Stimulated activated CD4-positive, alpha-beta T cell treated with anti-CD3 and anti-CD28 coated beads, Interleukin-4, amount 100 ng/mL, for 4 hours (primary cell): ENCODE measurements at places on chromosomes 3 and 15.
A peak's percentile ranks its signal among the peaks of the same experiment; 100 is the strongest.

- DNase-seq = no peak
Measured at GRCh38 chr3:59212128-59212779, 162.4 kb upstream of the CFAP20DC start.

DNA sequence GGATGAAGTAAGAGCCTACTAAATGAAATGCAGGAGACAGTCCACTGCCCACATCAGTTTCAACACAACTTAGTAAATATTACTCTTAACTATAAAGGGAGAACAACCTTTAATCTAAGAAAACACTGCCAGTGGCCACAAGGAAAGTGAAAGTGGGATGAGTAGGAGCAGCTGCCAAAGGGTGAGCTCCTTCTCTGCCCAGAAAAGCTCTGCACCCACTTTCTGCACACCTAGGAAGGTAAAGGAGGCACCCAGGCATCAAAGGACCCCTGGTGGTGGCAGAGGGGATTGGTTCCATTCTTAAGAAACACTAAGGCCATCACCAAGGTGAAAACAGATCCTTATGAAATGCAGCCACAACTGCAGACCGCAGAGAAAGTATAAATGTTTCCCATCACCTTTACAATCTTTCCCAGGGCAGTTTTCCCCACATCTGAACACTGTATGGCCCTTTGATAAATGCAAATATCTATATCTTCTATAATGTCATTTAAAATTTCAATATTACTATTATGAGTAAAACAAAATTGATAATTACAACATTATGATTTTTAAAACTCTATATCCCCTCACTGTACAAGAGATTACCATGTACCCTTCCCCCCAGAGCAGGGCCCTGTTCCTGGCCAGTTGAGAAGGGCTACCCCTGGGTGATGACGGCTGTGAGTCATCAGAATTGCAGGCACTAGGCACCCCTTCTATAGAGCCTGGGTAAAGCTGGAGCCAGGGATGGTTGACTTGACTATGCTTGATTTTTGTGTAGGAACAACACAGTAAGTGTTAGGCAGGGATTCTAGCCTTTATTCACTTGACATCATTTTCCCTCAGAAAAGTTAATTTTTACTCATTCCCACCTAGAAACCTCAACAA is 92.0 kb downstream of the SNRK start:
- peak; percentile 64 for DNase-seq

GRCh38 chr3:72606005-72606800 is 242.0 kb downstream of the SHQ1 start:
- DNase-seq = no peak

- no peak for DNase-seq
Measured at GRCh38 chr3:150745832-150746231, 17.1 kb downstream of the SIAH2 start.

DNA sequence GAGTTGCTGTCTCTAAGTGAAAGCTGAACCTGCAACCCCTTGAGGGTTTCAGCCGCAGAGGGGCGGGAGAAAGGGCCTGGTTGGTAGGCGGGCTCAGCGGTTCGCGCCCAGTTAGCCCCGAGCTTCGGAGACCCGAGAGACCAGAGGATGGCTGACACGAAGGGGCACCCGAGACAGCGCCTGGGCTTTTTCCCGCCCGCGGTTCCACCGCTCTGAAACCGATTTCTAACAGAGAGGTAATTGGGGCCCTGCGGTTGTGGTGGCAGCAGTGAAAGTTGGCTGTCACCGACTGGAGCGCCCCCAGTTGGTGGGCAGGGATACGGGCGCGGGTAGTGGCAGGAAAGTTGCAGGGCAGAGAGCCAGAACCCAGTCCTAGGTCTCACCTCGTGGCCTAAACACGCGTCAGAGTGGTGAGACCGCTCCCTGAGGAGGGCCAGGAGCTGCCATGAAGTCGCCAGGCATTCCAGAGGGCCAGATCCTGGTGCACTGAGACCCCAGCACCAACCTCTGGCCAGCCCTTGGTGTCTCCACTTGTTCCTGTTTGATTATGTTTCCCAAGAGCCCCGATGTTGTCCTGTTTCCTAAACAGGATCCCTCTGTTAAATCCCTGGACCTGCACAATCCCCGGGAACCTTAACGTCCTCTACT is 625 bp upstream of the ELL3 start:
- DNase-seq = peak; percentile 80

GRCh38 chr3:8886546-8886945 is 76.7 kb downstream of the RAD18 start:
- DNase-seq = no peak

- no peak for DNase-seq
Measured at GRCh38 chr3:169509780-169510692, 153.5 kb downstream of the MECOM start.

- DNase-seq = no peak
Measured at GRCh38 chr3:164155400-164155799, 922.9 kb downstream of the SI start.

GRCh38 chr3:184578822-184579221 is 17.2 kb downstream of the EPHB3 start:
- DNase-seq = no peak

- DNase-seq = no peak
Measured at GRCh38 chr15:65851981-65852380, 17.3 kb upstream of the RAB11A start.

DNA sequence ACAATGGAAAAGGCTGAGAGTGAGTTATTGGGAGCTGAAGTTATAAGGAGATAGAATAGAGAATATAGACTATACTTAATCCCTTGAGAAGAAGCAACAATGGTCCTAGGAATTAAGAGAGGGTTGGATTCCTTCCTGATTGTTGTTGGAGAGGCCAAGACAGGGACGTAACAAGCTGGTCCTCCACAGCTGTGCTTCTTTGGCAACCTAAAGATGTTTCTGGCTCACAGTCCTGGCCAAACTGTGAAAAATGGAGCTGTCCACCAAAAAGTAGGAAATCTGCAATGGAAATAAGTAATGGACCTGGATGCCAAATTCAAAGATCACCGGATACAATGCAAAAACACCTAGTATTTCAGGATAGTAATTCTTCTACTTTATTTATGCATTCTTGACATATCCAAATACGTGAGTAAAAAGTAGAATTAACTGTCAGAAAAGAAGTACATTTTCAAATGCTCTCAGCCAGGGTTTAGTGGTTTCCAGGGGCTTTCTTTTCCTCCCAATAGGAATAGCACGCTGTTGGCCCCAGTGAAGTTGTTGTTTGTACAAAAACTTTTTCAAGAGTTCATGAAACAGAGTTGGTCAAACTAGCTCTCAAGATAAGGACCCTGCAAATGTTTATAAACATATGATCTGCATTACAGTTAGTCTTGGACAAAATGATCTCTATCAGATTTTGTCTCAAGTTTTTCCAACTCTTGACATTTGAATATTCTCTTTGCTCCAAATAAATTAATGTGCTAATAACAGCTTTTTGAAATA is 28.3 kb downstream of the CERS3 start:
- DNase-seq = no peak

DNA sequence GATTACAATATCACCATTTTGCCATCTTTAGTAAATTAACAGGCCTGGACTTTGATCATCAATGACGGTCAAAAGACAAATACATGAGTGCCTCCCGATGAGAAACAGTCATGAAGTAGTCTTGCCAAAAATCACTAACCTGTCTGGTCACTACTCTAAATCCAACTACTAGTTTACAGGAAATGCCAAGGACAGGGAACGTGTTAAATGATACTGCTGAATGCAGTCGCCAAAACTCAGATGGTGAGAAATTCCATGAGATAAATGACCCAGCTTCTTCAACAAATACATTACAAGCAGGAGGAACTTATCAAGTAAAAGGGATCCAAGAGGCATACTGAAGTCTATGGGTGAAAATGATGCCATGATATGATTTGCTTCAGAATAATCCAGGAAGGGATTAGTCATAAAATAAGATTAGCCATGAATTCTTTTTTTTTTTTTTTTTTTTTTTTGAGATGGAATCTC is 35.8 kb upstream of the ATP13A3 start:
- no peak for DNase-seq

- DNase-seq = peak; percentile 35
Measured at GRCh38 chr3:143970773-143971358, 757 bp upstream of the DIPK2A start.

DNA sequence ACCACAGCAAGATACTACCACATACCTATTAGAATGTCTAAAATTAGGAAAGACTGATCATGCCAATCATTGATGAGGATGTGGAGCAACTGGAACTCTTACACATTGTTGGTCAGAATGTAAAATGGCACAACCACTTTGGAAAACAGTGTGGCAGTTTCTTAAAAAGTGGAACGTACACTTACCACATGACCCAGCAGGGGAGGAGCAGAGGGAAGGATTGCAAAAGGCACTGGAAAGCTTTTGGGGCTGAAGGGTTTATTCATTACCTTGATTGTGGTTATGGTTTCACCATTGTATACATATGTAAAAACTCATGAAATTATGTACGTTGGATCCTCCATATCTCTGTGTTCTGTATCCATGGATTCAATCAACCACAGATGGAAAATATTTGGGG is 3.3 kb upstream of the EHD4 start:
- no peak for DNase-seq

DNA sequence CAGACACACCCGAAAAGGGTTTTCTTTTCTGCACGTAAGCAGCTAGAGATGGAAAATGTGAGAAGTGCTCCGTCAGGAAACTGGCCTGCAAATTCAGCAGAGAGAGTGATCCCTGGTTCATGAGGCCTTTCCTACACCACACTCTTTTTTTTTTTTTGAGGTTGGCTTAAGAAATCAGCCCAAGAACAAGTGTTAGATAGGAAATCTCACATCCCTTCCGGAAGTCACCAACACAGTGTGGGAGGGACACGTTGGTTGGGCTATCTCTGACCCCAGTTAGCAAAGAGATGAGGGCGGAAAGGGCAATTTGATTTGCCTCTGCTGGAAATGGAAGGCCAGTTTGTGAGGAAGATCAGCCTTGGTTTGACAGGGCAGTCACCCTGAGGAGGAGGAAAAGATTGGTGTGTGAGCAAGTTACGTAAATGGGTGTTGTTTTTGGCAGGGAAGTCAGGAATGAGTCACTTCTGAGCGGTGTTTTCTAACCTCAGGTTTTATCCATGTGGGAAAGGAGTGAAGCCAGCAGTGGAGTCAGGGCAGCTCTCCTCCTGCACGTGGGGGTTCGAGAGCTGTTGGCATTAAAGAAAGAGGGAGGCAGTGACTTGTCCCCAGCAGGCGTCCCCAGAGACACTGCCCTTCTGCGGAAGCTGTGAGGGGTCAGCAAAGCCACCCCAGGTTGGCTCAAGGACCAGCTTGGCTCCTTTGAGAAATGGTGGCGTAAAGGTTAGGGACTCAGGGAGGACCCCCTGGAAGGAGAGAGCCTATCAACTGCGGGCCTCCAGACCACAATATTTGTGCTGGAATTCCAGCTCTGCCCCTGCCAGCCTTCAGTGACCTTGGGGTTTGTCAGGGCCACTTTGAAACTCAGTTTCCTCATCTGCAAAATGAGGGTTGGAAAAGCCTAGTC is 237.6 kb upstream of the BHLHE40 start:
- no peak for DNase-seq

GRCh38 chr3:171643681-171644080 is 166.6 kb downstream of the PLD1 start:
- DNase-seq = no peak

- DNase-seq = no peak
Measured at GRCh38 chr3:44476963-44477311, 533 bp downstream of the ZNF445 start.

GRCh38 chr15:69790632-69791031 is 307.1 kb downstream of the TLE3 start:
- no peak for DNase-seq

GRCh38 chr15:101232677-101233076 is 19.2 kb downstream of the CHSY1 start:
- DNase-seq = no peak

DNA sequence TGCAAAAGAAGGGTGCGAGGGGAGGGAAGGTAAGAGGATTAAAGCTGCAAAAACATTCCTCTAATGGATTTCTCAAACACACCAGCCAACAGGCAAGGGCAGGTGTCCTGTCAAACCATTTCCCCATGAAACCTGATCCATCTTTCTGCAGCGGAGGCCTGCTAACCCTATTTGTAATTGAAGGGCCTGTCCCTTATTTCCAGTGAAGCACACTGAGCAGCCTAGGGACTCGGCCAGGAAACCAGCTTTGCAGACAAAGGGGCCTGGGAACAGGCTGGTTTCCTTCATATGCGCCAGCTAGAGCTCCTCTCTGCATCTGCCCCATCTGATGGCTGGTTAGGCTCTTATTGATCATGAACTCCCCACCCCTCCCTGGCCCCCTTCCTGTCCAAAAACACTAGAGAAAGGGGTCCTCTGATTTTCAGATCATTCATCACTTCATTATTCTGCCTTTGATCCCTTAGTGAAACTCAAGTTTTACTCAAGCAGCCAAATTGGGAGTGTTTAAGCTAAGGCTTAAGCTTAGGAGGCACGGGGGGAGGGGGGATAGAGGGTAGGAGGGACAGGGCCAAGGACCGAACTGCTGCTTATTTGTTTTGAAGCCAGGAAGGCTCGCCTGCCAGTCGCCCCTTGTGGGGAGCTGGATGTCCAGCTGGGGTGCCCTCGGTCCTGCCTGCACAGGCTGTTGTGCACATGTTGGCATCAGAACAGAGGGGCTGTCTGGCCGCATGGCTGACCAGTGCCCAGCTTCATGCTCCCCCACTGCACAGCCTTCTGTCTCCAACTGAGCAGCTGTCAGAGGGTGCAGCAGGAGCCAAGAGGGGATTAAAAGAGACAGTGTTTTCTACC is 53.1 kb downstream of the BOC start:
- no peak for DNase-seq

DNA sequence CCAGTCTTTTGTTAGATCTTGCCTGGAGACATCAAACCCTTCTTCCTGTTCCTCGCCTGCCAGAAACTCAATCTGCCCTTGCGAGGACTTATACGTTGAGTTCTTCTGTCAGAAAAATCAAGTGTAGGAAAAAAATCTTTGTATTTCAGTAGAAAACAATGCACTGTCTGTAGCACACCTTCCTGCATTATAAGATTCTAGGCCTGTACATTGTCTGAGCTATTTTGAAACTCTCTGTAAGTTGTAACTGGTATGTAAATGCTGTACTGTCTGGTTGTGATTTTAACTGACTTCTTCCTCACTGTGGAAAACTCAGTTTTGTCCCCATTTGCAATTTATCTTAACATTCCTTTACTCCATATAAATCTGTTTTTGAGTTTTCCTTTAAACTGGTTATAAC is 17.7 kb upstream of the XIRP1 start:
- no peak for DNase-seq

DNA sequence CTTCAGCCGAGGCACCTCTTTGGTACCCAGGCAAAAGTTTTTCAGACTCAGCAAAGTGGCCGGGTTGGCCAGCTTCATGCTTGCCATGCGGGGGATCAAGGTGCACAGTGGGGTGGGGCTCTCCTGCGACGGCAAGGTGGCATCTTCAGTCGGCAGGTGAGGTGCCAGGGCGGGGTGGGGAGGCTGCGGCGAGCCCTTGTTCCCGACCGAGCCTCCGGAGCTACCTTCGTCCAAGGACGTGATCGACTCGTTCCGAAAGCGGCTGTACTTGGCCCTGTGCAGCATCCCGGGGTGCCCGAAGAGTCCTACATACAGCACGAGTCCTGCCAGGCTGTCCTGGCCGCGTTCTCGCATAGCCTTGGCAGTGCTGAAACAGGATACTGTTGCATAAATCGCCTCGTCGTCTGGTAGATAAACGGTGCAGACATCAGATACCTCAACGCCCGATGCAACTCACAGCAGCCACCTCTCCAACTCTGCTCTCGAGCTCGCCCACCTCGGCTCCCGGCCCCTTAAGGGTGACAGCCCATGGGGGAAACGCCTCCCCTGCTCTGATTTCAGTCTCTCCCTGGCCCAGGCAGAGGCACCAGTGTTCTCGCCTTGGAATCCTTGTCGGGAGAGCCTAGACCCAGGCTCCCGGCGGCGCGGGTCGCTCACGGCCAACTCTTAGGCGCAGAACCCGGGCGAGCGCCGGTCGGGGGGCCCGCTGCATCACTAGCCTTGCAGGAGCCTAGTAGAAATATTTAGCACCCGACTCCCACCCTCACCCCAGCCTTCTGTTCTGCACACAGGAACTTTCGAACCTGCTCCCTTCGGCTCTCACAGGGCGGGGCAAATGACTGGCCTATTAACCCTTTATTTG is 826 bp downstream of the SHC4 start:
- no peak for DNase-seq
